ENCODE measurements at places on chromosomes 16 and 17. TPM values are rescaled to one million over a fixed set of nuclear protein-coding genes. Genes with fewer than 3 reads are reported as not detected.

CCDC137 gene
- total RNA-seq: 9.9 TPM

ABCA3 gene
- 36.5 TPM for total RNA-seq

TOX3 gene
- not detected for total RNA-seq

KRT23 gene
- not detected for total RNA-seq

NPIPB12 gene
- 73.1 TPM for total RNA-seq

MCRIP2 gene
- total RNA-seq: 124 TPM

C16orf74 gene
- not detected for total RNA-seq

GAS2L2 gene
- not detected for total RNA-seq

ULK2 gene
- 22.6 TPM for total RNA-seq

Measured in thyroid gland (tissue), 4 donors.